ENCODE measurements at places on chromosomes 12 and 14.
A peak's percentile ranks its signal among the peaks of the same experiment; 100 is the strongest.

GRCh38 chr12:108649126-108649525 lies 15.4 kb upstream of the SELPLG start:
- DNase-seq = no peak

- no peak for DNase-seq
Observed at GRCh38 chr14:76034566-76034965, 49.0 kb downstream of the IFT43 start.

- DNase-seq = no peak
Observed at GRCh38 chr12:8080120-8080519, 2.0 kb upstream of the NECAP1 start.

GRCh38 chr12:21552635-21553328 lies 26.7 kb downstream of the SPX start:
- DNase-seq = no peak

DNA sequence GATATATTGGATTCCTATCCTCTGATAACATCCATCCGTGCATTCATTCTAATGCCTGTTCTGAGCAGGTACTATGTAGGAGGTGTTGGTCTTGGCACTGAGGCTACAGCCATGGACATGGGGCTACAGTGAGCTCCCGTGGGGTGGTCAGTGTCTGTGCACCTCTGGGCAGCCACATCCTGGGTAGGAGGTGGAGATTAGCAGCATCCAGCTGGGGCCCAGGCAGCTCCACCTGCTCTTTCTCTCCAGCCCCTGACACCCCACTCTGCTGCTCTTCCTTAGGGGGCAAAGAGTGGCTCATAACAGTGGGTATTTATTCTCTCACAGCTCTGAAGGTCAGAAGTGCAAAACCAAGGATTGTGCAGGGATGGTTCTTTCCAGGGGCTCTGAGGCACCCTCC lies 292.0 kb upstream of the SFSWAP start:
- no peak for DNase-seq

- DNase-seq = no peak
Observed at GRCh38 chr12:116458492-116458891, 100.7 kb upstream of the MAP1LC3B2 start.

GRCh38 chr12:104669851-104670337 lies 213.1 kb downstream of the CHST11 start:
- DNase-seq = no peak

DNA sequence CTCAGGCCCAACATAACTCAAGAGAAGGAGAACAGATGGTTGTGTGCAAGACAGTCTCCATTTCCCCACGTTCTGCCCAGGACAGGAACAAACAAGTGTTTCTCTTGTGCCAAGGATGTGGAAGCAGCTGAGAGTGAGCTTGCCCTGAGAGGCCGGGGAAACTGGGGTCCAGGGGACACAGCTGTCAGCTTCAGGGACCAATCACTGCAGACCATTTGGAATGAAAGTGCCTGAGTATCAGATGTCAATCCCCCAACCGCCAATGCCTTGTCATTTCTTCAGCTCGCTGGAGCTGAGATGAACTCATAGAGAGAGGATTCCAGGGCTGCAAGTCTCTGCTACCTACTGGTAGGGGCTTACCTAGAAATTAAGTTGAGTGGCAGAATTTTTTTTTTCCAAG lies 71.9 kb upstream of the METAP2 start:
- DNase-seq = no peak

GRCh38 chr12:122356192-122356635 lies 66.3 kb downstream of the CLIP1 start:
- DNase-seq = peak; percentile 30

GRCh38 chr12:24595652-24596235 lies 353.2 kb downstream of the BCAT1 start:
- no peak for DNase-seq

- DNase-seq = no peak
Observed at GRCh38 chr14:101980700-101981099, 16.3 kb downstream of the DYNC1H1 start.
